CD4-positive, CD25-positive, alpha-beta regulatory T cell (primary cell): ENCODE measurements at places on chromosomes 1 and 21. TPM values are rescaled to one million over a fixed set of nuclear protein-coding genes. Genes with fewer than 3 reads are reported as not detected.

DNA sequence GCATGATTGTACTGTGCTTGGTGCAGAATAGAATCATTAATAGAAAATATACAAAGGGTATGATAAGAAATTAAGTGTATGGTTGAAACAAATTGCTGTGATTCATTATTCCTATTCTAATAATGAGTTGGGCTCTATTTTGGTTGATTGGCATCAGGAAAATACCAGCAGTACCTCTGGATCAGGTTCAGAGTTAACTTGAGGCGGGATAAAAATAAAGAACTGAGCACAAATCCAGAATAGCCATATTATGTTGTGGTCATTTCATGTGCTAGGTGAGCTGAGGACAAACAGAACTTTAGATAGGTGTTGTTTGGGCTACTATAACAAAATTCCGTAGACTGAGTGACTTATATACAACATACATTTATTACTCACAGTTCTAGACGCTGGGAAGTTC, 60.7 kb upstream of the GCLM start:
- no peak overlapping the region for H3K4me3 ChIP-seq
- no peaks in the 10 kb centered on the region for H3K4me1 ChIP-seq
- H3K36me3 ChIP-seq = no peaks in the 10 kb centered on the region
- no peak for DNase-seq
- H3K27ac ChIP-seq = no peak overlapping the region

GRCh38 chr1:157097692-157098091, 1.9 kb downstream of the ETV3L start:
- DNase-seq = no peak
- H3K4me1 ChIP-seq = no peaks in the 10 kb centered on the region
- no peak overlapping the region for H3K4me3 ChIP-seq
- no peaks in the 10 kb centered on the region for H3K27me3 ChIP-seq
- no peak overlapping the region for H3K27ac ChIP-seq

- H3K27ac ChIP-seq = no peak overlapping the region
- no peaks in the 10 kb centered on the region for H3K36me3 ChIP-seq
- DNase-seq = no peak
- no peaks in the 10 kb centered on the region for H3K27me3 ChIP-seq
- peak overlapping the region; percentile 74 for H3K4me3 ChIP-seq
Measured at GRCh38 chr1:235502601-235503402, 1.4 kb downstream of the B3GALNT2 start.

DNA sequence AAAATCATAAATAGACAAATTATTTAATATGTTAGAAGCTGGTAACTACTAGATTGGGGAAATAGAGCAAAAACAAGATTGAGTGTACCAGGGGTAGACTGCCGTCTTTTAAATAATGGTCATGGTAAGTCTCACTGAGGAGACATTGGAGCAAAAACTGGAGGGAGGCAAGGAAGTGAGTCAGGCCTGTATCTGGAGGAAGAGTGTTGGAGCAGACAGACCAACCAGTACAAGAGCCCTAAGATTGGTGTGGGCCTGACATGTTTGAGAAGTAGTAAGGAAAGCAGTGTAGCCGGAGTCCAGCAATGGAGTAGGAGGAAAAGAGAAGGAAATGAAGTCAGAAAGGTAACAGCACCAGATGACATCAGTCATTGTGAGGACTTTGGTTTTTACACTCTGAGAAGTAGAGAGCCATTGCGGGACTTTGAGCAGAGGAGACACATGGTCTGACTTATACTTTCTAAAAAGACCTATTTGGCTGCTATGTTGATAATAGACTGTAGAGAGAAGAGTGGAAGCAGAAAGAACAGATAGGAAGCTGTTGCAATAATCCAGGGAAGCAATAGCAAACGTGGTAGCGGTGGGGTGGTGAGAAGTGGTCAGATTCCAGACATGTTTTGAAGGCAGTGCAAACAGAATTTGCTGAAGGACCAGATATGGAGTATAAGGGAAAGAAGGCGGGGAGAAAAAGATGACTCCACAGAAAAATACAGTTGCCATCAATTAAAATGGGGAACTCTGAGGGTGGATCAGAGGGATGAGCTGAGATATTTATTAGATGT, 44.7 kb upstream of the GJA5 start:
- H3K4me3 ChIP-seq = no peak overlapping the region
- H3K4me1 ChIP-seq = no peaks in the 10 kb centered on the region
- no peak for DNase-seq
- peaks cover 4% of the 10 kb centered on the region for H3K27me3 ChIP-seq

The ADORA1 gene
- not detected for total RNA-seq
